ENCODE measurements at places on chromosomes 2 and 18. TPM values are rescaled to one million over a fixed set of nuclear protein-coding genes. Genes with fewer than 3 reads are reported as not detected.

GRCh38 chr2:216575465-216575864, 57.8 kb upstream of the IGFBP2 start:
- no peak for DNase-seq

GRCh38 chr18:44680273-44681075, at the start of gene SETBP1:
TSS of gene SETBP1 (plus strand) at chr18:44680888. CDS start at chr18:44701347, 20,459 bp downstream.
- DNase-seq, result peak; percentile 78

DNA sequence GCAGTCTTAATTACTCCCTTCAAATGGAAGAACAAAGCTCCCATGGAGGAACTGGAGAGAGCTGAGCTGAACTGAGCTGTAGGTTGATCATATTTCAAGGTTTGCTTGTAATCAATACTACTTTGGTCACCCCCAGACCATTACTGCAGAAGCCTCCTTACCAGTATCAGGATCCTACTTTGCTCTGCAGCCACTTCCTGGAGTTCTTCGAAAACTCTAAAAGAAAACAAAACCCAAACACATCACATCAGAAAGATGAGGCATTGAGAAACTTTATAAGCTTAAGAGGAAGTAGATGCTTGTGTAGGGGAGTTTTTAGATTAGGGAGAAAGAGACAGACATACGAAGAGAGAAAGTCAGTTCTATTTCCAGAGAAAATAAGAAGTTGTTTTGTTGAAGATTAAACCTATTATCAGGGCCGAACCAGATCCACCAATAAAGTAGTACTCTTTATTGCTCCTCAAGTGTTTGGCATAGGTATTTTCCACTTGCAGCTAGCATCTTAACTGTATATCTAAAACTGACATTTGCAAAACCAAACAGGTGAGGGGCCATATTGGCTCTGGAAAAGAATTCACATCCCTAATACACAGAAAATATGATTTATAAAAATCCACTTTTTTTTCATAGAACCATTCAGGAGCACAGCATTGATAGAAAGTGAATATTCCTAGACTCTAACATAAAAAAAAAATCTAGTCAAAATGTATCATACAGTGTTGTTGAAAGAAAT, 166.9 kb upstream of the KLF7 start:
- DNase-seq, result peak; percentile 75

GRCh38 chr18:63624863-63625262, 19.2 kb downstream of the SERPINB4 start:
- DNase-seq, result no peak

GRCh38 chr2:106090916-106091618, 103.0 kb downstream of the UXS1 start:
- no peak for DNase-seq

DNA sequence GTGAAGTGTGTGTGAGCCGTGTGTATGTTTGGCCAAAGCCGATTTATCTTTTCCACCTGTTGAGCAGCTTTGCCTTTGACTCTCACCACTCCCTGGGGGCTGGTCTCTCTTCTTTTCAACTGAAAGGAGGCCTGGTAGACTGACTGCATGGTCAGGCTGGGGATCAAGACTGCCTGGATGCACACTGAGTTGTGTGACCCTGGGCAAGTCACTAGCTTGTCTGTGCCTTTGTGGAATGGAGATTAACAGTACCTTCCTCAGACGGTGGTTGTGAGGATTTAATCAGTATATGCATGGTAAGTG, 85.5 kb downstream of the TANC1 start:
- DNase-seq, result no peak

GRCh38 chr2:207164006-207164831, 1.5 kb downstream of the KLF7 start:
- DNase-seq, result peak; percentile 76

The CGREF1 gene
- total RNA-seq, result 15.1 TPM

The CXCR1 gene
- total RNA-seq, result not detected
